Ascending aorta (tissue), 2 donors: ENCODE measurements at places on chromosomes 11 and 22.

DNA sequence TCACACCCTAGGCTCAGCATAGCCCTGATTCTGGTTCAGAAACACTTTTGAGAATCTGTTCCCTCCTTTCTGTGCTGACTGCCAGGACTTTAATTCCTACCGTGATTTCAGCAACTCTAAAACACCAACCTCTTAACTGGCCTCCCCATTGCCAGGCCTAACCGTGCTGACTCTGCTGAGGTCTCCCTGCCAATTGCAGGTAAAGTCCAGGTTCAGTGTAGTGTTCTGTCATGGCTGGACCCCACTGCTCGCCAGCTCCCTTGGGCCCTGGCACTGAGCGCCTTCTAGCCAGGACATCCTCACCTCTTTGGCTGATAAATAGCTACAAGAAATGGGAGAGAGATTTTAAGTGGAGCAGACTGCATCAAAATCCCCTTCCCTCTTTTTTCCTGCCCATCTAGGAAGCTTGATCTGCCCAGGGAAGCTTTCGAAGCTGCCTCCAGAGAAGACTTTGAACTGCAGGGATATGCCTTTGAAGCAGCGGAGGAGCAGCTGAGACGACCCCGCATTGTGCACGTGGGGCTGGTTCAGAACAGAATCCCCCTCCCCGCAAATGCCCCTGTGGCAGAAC, 4.7 kb downstream of the UPB1 start:
- DNase-seq, result no peak

DNA sequence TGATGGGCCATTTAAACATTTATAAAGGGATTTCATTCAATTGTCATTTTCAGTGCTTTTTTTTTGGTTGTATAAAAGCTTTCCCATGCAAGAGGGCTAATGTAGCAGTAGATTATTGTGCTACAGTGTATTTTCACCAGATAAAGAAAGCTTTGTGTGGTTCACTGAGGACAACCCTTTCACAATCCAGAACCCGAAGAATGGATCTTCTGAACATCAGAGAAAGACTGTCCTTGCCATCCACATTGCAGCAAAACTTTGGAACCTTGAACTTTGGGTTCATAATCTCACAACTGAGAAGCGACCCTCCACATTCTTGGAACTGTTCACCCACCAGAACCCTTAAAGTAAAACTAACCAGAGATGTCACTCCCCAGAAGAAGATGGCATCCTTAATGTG, 9.3 kb downstream of the APOBEC3H start:
- no peak for DNase-seq

DNA sequence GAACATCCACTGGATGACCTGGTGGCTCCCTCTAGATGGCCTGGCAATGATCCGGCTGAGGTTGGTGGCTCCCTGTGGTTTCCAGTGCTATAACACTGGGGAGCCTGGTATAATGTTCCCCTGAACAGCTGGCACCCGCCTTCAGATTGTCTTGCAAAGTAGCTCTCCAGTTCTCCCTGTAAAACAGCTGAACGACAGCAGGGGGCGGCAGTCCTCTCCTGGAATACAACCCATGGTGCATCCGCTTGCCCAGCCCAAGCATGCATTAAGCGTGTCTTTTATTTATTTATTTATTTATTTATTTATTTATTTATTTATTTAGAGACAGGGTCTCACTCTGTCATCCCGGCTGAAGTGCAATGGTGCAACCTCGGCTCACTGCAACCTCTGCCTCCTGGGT, 258.9 kb downstream of the BUD13 start:
- DNase-seq, result no peak

GRCh38 chr11:2302306-2302895, 588 bp downstream of the TSPAN32 start:
- DNase-seq, result peak; percentile 52

DNA sequence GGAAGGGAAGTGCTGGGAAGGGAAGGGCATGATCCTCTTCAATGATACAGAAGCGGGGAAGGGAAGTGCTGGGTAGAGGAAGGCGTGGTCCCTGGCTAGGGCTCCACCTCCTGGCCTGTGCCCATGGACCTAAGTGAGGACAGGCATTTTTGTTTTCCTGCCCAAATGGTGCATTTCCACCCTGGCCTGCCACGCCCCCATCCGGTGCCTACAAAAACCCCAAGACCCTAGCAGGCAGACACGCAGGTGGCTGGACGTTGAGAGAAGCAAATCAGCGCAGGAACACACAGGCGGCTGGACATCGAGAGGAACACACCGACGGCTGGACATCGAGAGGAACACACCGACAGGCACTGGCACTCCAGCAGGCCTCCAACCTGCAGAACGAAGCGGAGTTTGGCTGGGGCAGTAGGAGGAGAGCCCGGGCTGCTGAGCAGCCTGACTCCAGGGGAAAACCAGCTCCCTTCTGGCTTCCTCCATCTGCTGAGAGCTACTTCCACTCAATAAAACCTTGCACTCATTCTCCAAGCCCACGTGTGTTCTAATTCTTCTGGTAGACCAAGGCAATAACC, 628.3 kb downstream of the BUD13 start:
- no peak for DNase-seq

DNA sequence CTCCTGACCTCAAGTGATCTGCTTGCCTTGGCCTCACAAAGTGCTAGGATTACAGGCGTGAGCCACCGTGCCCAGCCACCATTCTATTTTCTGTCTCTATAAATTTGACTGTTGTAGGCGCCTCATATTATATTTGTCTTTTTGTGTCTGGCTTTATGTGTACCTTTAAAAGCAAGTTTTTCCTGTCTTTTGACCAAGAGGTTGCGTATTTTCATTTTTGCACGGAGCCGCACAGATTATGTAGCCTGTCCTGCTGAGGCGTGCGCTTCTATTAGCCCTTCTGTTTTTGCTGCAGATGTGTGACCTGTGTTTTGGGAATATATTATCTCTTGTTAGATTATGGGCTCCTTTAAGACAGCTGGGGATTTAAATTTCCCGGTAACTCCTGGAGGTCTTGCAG, 40.4 kb upstream of the WEE1 start:
- no peak for DNase-seq

- no peak for DNase-seq
These were observed 22.3 kb upstream of the BAIAP2L2 start for GRCh38 chr22:38132794-38133193.

DNA sequence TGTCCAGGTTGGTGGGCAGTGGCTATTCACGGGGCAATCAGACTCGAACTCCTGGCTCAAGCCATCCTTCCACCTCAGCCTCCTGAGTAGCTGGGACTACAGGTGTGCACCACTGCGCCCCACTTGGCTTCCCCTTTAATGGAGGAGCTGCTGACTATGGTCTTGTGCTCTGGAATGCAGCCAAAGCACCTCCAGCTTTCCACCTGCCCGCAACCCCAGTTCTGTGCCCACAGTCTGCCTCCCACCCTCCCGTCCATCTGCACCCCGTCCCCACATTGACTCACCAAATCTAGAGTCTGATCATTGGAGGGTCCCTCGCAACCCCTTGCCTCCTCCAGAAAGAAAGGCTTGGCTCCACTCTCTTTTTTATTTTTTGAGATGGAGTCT, 41.0 kb downstream of the KCNJ4 start:
- DNase-seq, result no peak

DNA sequence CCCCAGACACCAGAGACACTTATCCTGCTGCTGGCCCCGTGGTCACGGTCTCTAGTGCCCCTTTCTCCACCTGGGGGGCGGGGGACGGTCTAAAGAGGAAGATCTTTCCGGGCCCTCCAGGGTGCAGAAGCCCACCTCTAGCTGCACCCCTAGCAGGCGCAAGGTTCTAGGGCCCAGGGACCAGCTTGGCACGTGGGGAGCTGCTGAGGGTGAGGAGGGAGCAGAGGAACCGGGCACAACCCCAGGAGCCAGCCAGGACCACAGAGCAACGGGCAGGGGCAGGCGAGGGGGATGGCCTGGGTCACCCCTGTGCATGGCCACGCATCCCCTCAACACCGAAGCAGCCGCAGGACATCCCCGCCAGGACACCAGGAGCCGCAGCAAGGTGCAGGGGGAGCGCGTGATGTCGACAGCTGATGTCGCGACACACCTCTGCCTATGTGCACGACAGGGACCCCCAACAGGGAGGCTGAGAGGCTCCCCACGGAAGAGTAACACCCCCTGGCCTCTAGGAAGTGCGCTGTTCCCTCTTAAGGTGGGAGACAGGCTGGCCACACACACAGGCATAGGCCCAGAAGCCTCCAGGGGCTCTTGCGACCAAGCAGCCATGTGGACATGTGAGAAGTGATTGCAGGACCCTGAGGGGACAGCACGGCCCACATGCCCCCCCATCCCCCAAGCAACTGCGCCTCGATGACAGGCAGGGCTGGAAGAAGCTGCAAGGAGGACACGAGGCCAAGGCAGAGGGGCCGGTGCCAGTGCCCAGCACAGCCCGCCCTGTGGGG, 5.1 kb downstream of the LRFN4 start:
- no peak for DNase-seq

GRCh38 chr11:66885950-66886440, 29.1 kb downstream of the LRFN4 start:
- no peak for DNase-seq

DNA sequence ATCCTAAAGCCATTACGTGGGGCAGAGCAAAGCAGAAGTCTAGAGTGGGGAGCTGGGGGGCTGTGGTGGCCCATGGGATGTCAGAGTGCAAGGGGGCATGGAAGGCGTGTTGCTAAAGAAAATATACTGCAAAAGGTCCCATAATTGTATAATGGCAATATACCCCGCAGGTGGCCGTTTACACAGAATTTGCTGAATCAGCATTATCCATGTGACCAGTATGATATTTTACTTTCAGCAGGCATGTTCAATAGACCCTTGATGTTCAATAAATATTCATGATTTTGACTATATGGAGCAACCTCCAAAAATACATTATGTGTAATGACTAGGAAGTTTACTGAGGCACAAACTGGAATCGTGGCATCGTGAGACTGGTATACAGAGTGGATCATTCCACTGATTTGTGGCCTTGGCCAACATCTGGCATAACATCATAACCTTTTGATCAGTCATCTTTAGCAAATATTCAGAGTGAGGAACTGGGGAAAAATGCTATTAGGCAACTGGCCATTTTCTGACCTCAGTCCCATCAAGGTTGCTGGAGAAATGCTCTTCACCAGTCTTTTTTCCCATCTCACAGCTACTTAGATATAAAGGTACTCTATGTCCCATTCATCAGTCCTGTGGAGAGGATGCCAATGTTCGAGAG, 29.3 kb upstream of the PPP2R1B start:
- DNase-seq, result no peak

- no peak for DNase-seq
These were observed 69.4 kb downstream of the MRTFA start for GRCh38 chr22:40567106-40567505.

GRCh38 chr11:28969832-28970231, 861.6 kb downstream of the METTL15 start:
- DNase-seq, result no peak

DNA sequence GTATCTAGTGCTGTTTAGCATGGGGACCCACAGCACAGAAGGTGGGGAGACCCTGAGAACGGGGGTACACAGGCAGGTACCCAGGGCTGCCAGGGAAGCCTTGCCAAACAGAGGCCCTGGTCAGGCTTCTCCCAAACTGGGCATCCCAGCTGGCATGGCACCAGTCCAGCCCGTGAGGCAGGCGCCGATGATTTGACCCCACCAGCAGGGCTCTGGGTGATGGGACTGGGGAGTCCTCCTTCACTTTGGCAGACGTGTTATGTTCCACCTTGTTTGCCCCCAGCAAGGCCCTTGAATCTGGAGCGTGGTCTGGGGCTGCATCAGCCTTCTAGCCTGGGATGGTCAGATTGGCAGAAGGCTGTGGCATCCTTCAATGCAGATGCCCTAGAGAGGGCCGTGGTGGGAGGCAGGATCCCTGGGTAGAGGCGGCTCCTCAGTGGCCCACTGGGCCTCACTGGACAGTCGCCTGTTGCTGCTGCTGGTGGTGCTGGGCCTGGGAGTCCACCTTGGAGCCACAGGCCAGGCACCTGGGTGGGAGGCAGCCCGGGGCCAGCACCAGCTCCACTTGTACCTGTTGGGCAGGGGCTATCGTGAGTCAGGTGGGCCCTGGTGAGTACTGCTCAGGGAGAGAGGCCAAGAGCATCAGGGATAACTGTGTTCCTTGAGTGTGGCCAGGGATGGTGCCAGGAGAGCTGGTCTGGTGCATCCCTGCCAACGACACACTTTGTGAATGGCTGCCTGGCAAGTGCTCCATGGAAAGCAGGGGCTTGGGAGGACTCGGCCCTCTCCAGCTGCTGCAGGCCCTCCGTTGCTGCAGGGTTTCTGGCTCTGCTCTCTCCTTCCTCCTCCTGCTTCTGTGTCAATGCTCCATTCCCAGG, 3.3 kb downstream of the ADORA2A start:
- no peak for DNase-seq

GRCh38 chr11:723120-723883, 17.3 kb downstream of the EPS8L2 start:
- DNase-seq, result no peak

- DNase-seq, result no peak
These were observed 431.3 kb downstream of the TBC1D22A start for GRCh38 chr22:47193606-47194329.

- DNase-seq, result no peak
These were observed 209.5 kb downstream of the NTM start for GRCh38 chr11:131579932-131580387.

DNA sequence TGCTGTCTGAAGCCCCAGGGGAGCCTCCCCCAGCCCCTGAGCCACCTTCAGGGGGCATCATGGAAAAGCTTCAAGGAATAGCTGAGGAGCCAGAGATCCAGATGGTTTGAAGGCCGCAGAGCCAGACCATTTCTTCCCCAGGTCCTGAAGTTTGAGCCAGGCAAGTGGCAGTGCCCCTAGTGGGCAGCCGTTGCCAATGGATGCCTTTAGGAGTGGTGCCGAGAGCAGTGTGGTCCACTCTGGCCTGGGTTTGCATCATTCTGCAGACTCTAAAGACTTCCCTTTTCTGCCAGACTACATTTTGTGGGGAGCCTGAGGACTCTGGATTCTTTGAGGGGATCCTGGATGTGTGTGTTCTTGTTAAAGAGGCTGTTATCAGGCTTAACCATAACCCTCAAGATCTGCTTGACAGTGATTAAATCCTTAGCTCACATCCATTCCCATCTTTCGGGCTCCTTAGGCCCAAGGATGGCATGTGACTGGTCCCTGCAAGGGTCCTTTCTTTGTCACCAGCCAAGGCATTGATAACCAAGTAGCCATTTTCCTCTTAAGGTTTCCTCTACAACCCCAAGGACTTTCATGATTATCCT, 13.1 kb downstream of the HINFP start:
- no peak for DNase-seq

DNA sequence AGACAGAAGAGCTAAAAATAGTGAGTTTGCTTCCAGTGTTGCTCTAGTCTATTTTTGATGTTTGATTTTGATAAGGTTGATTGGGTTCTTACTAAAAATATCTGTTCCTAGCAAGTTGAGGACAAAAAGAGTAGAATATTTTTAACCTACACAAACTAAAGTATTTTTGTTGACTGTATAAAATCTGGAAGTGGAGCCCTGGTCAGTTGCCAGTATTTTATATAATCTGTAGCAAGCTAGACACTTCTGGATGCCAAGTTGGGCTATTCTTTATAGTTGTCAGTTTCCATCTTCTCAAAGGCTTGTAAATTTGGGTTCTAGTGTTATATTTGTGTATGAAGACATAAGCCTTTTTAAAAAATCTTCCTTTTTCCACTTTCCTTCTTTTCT, 56.7 kb downstream of the HSD17B12 start:
- no peak for DNase-seq

GRCh38 chr11:64341851-64342791, 2.1 kb downstream of the CCDC88B start:
- DNase-seq, result peak; percentile 69
